Cardiac atrium fibroblast (primary cell): ENCODE measurements at places on chromosomes 3 and 15. TPM values are rescaled to one million over a fixed set of nuclear protein-coding genes. Genes with fewer than 3 reads are reported as not detected.

Gene ACKR2
- not detected in 2 replicates for total RNA-seq

Gene DET1
- total RNA-seq: 5.2 and 5.7 TPM in 2 replicates

Gene AGTR1
- 2.9 and 3.1 TPM in 2 replicates for total RNA-seq

Gene ZCWPW2
- total RNA-seq: 0.36 and 0.65 TPM in 2 replicates

Gene TMF1
- total RNA-seq: 17.7 and 20.9 TPM in 2 replicates

Gene C2CD4A
- 0.72 and 7.9 TPM in 2 replicates for total RNA-seq

Gene TRIM42
- total RNA-seq: not detected in 2 replicates

Gene GOLGA6L26
- not detected in 2 replicates for total RNA-seq

Gene PRSS50
- total RNA-seq: not detected in 2 replicates

Gene FGD5
- total RNA-seq: 5.1 and 5.3 TPM in 2 replicates

Gene ITGB5
- total RNA-seq: 177 and 202 TPM in 2 replicates

Gene CFAP20DC
- total RNA-seq: 4.5 and 7.2 TPM in 2 replicates

Gene TMEM108
- 0.81 TPM in 1 of 2 replicates, not detected in the other for total RNA-seq

Gene FOXB1
- not detected in 2 replicates for total RNA-seq

Gene ZNF385D
- 0.72 and 1.5 TPM in 2 replicates for total RNA-seq

Gene MYRIP
- total RNA-seq: 0.54 and 0.65 TPM in 2 replicates

Gene ITIH1
- total RNA-seq: not detected in 2 replicates

Gene DMXL2
- 6.5 and 17.7 TPM in 2 replicates for total RNA-seq
